IMR-90 (cell line): ENCODE measurements at places on chromosomes 5 and 9. TPM values are rescaled to one million over a fixed set of nuclear protein-coding genes. Genes with fewer than 3 reads are reported as not detected.

Gene FOXD1
- 3.2 and 6.4 TPM in 2 replicates for total RNA-seq

Gene CCDC192
- total RNA-seq = not detected in 2 replicates

Gene GABRP
- not detected in 2 replicates for total RNA-seq

Gene FCN1
- total RNA-seq = not detected in 2 replicates

Gene NUTM2G
- not detected in 2 replicates for total RNA-seq

Gene NAIP
- total RNA-seq = 1.3 and 1.7 TPM in 2 replicates

Gene PRRX2
- 12.7 and 13.1 TPM in 2 replicates for total RNA-seq

Gene MARCHF11
- total RNA-seq = not detected in 2 replicates

DNA sequence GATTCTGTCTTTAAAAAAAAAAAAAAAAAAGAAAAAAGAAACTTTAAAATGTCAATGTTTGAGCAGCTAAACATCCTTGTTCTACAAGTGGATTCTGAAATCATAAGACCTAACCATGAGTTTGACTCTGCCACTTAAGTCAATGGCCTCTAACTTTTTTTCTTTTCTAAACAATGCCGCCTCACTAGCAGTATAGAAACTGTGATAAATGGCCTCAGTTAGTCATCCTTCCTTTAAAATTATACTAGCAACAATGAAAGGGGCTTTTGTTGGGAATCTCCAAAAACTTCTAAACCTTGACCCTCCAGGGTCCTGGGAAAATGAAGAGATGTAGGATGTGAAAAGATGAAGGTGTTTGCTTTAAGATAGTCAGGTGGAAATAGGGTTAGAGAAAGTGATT lies 71.1 kb downstream of the FBXL7 start:
- no peaks in the 10 kb centered on the region for H3K36me3 ChIP-seq
- H3K4me1 ChIP-seq = peaks cover 4% of the 10 kb centered on the region; the same call in 1 of the 2 replicates
- H3K27ac ChIP-seq = no peak overlapping the region
- H3K27me3 ChIP-seq = no peaks in the 10 kb centered on the region

DNA sequence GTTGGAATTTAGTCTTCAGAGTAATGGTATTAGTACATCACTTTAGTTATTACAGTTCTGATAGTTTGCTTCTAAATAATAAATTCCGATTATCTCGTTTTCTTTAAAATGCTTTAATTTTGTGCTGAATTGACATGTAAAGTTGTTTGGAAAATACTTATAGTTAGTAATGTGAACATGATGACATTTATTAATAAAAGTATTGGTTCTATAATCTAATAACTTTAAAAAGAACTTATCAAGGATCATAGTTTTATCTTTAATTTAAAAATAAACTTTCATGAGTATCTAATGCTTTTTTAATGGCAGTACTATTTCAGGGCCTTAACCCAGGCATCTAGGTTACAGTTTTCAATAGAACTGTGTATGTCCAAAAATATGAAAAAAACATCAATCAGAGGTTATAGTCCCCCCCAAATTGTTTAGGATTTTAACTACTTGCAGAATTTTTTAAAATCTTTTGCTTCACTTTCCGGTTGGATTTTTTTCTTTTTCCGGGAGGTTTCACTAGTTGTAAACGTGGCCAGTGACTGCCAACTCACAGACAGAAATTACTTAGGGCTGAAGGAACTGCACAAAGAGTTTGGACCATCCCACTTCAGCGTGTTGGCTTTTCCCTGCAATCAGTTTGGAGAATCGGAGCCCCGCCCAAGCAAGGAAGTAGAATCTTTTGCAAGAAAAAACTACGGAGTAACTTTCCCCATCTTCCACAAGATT lies 680 bp downstream of the GPX8 start:
- H3K4me3 ChIP-seq = peak overlapping the region; percentile 66
- H3K36me3 ChIP-seq = peaks cover 13% of the 10 kb centered on the region
- peaks cover 4% of the 10 kb centered on the region for H3K4me1 ChIP-seq
- H3K27me3 ChIP-seq = no peaks in the 10 kb centered on the region
- peak; percentile 98 for DNase-seq

GRCh38 chr5:170571281-170571731 lies 67.5 kb downstream of the KCNIP1 start:
- no peaks in the 10 kb centered on the region for H3K4me1 ChIP-seq
- H3K27ac ChIP-seq = no peak overlapping the region
- no peaks in the 10 kb centered on the region for H3K36me3 ChIP-seq
- no peaks in the 10 kb centered on the region; the same call in none of the 2 replicates for H3K27me3 ChIP-seq
- H3K4me3 ChIP-seq = no peak overlapping the region

GRCh38 chr5:82351754-82352145 lies 73.6 kb upstream of the RPS23 start:
- peaks cover 19% of the 10 kb centered on the region for H3K4me1 ChIP-seq
- H3K4me3 ChIP-seq = no peak overlapping the region
- H3K27me3 ChIP-seq = no peaks in the 10 kb centered on the region
- H3K27ac ChIP-seq = no peak overlapping the region
- H3K36me3 ChIP-seq = no peaks in the 10 kb centered on the region

- no peaks in the 10 kb centered on the region for H3K4me1 ChIP-seq
- H3K36me3 ChIP-seq = no peaks in the 10 kb centered on the region
- DNase-seq = no peak
- H3K27ac ChIP-seq = no peak overlapping the region
- no peaks in the 10 kb centered on the region for H3K27me3 ChIP-seq
These were observed 58.1 kb upstream of the SV2C start for GRCh38 chr5:76025069-76025468.

DNA sequence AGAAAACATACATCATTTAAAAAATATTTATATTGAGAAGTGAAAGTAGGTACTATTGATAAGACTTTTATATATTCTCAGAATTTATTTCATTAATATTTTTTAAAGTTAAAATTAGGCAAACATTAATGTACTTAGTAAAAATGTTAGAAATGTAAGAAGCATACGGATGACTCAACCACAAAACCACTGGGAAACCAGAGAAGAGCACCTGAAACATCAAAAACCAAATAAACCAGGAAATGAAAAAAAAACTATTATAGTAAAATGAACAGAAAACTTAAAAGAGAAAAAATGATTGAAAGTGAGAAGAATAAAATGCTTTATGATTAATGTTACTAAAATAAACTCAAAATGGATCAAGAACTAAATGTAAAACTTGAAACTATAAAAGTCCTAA lies 233.2 kb upstream of the DAB2 start:
- no peak overlapping the region for H3K27ac ChIP-seq
- H3K27me3 ChIP-seq = peaks cover 5% of the 10 kb centered on the region
- no peaks in the 10 kb centered on the region for H3K36me3 ChIP-seq
- no peak for DNase-seq
- no peaks in the 10 kb centered on the region for H3K4me1 ChIP-seq

DNA sequence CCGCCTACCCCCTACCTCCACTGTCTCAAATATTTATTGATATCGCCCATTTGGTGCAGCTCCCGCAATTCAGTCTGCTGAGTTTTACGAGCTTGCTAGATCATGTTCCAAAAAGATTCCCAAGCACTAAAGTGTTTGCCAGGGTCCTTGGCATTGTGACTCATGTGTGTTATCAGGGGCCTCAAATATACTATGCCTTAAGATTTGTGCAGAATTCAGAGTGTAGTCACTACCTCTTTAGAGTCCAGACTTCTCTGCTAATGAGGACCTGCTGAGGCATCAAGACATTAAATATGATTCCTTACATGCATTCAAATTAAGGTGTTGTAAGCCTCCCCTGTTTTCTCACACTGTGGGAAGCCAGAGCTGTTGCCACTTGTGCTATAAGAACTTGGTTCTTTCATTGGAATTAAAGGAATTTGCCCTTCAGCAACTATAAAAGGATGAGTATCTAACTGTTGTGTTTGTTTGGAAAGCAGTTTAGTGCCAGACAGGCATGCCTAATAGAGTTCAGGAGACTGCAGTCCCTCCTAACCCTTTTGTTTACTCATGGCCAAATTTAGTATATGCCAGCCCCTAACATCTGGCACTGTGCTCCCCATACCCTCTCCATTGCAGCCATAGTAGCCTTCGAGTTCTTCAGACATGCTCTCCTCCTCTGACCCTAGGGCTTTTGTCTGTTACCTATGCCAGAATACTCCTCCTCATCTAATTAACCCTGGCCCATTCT lies 316.4 kb downstream of the NR3C1 start:
- no peak overlapping the region for H3K4me3 ChIP-seq
- H3K4me1 ChIP-seq = peaks cover 12% of the 10 kb centered on the region
- peak; percentile 44 for DNase-seq
- H3K27ac ChIP-seq = no peak overlapping the region; the same call in 1 of the 2 replicates
- H3K27me3 ChIP-seq = no peaks in the 10 kb centered on the region
- no peaks in the 10 kb centered on the region for H3K36me3 ChIP-seq

GRCh38 chr5:139282197-139282557 lies 11.4 kb upstream of the MATR3 start:
- no peaks in the 10 kb centered on the region for H3K27me3 ChIP-seq
- peaks cover 5% of the 10 kb centered on the region for H3K4me1 ChIP-seq
- peak; percentile 55 for DNase-seq
- no peak overlapping the region for H3K27ac ChIP-seq

- H3K27me3 ChIP-seq = no peaks in the 10 kb centered on the region
- DNase-seq = no peak
- H3K36me3 ChIP-seq = no peaks in the 10 kb centered on the region
- H3K4me3 ChIP-seq = no peak overlapping the region
- no peaks in the 10 kb centered on the region for H3K4me1 ChIP-seq
These were observed 199.0 kb downstream of the DTWD2 start for GRCh38 chr5:118789366-118789765.

DNA sequence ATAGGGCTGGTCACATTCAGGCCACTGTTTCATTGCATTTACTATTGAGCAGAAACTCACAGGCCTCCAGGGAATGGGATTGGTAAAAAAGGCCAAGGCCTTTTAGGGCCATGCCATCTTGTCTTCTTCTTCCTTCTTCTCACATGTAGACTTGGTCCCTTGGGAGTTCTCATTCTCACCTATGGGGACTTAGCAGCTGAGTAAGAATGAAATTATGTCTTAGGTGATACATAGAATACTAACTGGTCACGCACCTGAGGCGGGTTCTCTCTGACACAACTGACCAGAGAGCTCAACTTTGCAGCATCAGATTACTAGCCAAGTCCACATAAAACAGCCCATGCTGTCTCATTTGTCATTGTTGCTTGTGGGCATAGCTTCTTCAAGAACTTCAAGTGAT lies 641.8 kb downstream of the EFNA5 start:
- no peak for DNase-seq
- no peaks in the 10 kb centered on the region for H3K36me3 ChIP-seq
- H3K27ac ChIP-seq = no peak overlapping the region
- no peak overlapping the region for H3K4me3 ChIP-seq

GRCh38 chr5:84445049-84445685 lies 60.5 kb upstream of the EDIL3 start:
- H3K4me3 ChIP-seq = no peak overlapping the region
- H3K36me3 ChIP-seq = no peaks in the 10 kb centered on the region
- DNase-seq = peak; percentile 15

- no peak overlapping the region for H3K4me3 ChIP-seq
- H3K36me3 ChIP-seq = no peaks in the 10 kb centered on the region
- no peaks in the 10 kb centered on the region for H3K27me3 ChIP-seq
- H3K27ac ChIP-seq = no peak overlapping the region
- DNase-seq = no peak
These were observed 168.8 kb upstream of the POC5 start for GRCh38 chr5:75885849-75886596.
